A549 treated with Hydrocortisone at 1 μM for 4 hours (cell line): ENCODE measurements at places on chromosomes 7 and 10. TPM values are rescaled to one million over a fixed set of nuclear protein-coding genes. Genes with fewer than 3 reads are reported as not detected.

The SEMA4G gene
- total RNA-seq = 6.9 to 8.5 TPM (median 7.8 TPM) in 5 replicates

The LLCFC1 gene
- not detected in 5 replicates for total RNA-seq

The LIPK gene
- total RNA-seq = not detected in 5 replicates

The CRHR2 gene
- 0.02 to 0.06 TPM (median 0.05 TPM) in 3 of 5 replicates, not detected in the others for total RNA-seq

The TRIM56 gene
- 12.0 to 16.2 TPM (median 15.0 TPM) in 5 replicates for total RNA-seq
